Activated naive CD4-positive, alpha-beta T cell treated with anti-CD3 and anti-CD28 coated beads, Interleukin-2, amount 10 ng/mL, durations not matched to agents 5 hours and 36 hours (primary cell): ENCODE measurements at places on chromosomes 12 and 14. TPM values are rescaled to one million over a fixed set of nuclear protein-coding genes. Genes with fewer than 3 reads are reported as not detected.

P2RX2 gene
- total RNA-seq = not detected

RESF1 gene
- 170 TPM for total RNA-seq

AQP2 gene
- total RNA-seq = not detected

FGF6 gene
- not detected for total RNA-seq

EIF2B1 gene
- 57.7 TPM for total RNA-seq

ADCY4 gene
- 4.5 TPM for total RNA-seq

EEA1 gene
- 17.6 TPM for total RNA-seq

CMTM5 gene
- total RNA-seq = not detected

ANKS1B gene
- 0.41 TPM for total RNA-seq

ADCY6 gene
- total RNA-seq = not detected

TAS2R42 gene
- not detected for total RNA-seq

PPP1R1A gene
- total RNA-seq = not detected

SAMD15 gene
- 0.23 TPM for total RNA-seq

PPP4R4 gene
- 2.6 TPM for total RNA-seq
